Fibroblast of lung (primary cell): ENCODE measurements at places on chromosomes 6 and 20. TPM values are rescaled to one million over a fixed set of nuclear protein-coding genes. Genes with fewer than 3 reads are reported as not detected.
A peak's percentile ranks its signal among the peaks of the same experiment; 100 is the strongest.

Gene TBXT
- total RNA-seq, result not detected in 2 replicates

Gene TRERF1
- total RNA-seq, result 4.1 and 8.3 TPM in 2 replicates

Gene MEP1A
- total RNA-seq, result not detected in 2 replicates

Gene TINAG
- total RNA-seq, result not detected in 2 replicates

Gene HFE
- 6.4 and 18.3 TPM in 2 replicates for total RNA-seq

Gene LGSN
- total RNA-seq, result under 0.01 TPM in 1 of 2 replicates, not detected in the other

Gene LRFN2
- total RNA-seq, result not detected in 2 replicates

Gene ARMC12
- total RNA-seq, result 0.50 and 1.0 TPM in 2 replicates

Gene VWA7
- under 0.01 and 0.66 TPM in 2 replicates for total RNA-seq

Gene PXDC1
- 33.1 and 52.7 TPM in 2 replicates for total RNA-seq

Gene CRISP2
- not detected in 2 replicates for total RNA-seq

- no peak for DNase-seq
- H3K4me1 ChIP-seq, result no peaks in the 10 kb centered on the region
- H3K27me3 ChIP-seq, result peaks cover 2% of the 10 kb centered on the region
- no peaks in the 10 kb centered on the region for H3K36me3 ChIP-seq
- H3K4me3 ChIP-seq, result no peak overlapping the region
Measured at GRCh38 chr20:51044796-51045195, 21.9 kb upstream of the KCNG1 start.

- H3K36me3 ChIP-seq, result no peaks in the 10 kb centered on the region
- H3K27ac ChIP-seq, result no peak overlapping the region
- DNase-seq, result no peak
- H3K27me3 ChIP-seq, result no peaks in the 10 kb centered on the region
- H3K4me3 ChIP-seq, result no peak overlapping the region
- no peaks in the 10 kb centered on the region for H3K4me1 ChIP-seq
Measured at GRCh38 chr6:162857326-162857725, 129.6 kb downstream of the PACRG start.

DNA sequence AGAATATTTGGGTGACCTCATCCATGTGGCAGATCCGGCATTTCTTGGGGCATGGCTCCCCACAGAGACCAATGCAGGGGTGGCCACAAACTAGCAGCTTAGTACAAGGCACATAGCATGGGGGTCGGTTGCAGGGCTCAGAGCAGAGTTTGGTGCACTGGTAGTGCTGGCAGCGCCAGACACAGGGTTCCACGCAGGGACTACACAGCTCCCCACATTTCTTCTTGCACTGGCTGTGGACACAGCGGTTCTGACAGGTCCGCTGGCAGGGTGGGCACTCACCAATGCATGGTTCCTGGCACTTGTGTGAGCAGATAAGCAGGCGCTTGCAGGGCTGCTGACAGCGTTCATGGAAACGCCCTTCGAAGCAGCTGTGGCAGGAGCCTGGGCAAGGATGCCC lies 29.1 kb downstream of the DDX27 start:
- H3K27ac ChIP-seq, result no peak overlapping the region
- peaks cover 34% of the 10 kb centered on the region for H3K36me3 ChIP-seq
- DNase-seq, result no peak

DNA sequence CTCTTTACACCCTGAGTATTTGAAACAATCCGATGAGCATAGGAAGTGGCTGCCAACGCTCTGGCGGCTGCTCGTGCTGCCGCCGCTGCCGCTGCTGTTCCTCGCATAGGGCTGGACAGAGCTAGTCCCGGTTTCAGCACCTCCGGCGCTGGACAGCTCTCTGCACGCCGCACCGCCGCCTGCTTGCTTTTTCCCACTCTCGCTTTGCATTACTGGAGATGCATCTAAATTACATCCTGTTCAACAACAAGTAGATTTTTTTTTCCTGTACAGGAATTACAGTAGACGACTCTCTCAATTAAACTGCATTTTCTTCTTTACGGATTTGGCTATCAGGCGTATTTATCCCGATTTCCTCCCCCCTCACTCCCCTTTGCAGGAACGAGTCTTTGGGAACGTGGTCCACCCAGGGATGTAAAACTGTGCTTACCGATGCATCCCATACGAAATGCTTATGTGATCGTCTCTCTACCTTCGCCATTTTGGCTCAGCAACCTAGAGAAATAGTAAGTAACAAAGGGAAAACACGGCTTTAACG lies 563.8 kb downstream of the LMBRD1 start:
- peak; percentile 65 for DNase-seq
- H3K4me3 ChIP-seq, result no peak overlapping the region
- H3K27me3 ChIP-seq, result no peaks in the 10 kb centered on the region
- H3K36me3 ChIP-seq, result no peaks in the 10 kb centered on the region
- no peaks in the 10 kb centered on the region for H3K4me1 ChIP-seq

- no peak overlapping the region for H3K4me3 ChIP-seq
- H3K36me3 ChIP-seq, result no peaks in the 10 kb centered on the region
- H3K27ac ChIP-seq, result no peak overlapping the region
- no peak for DNase-seq
- H3K4me1 ChIP-seq, result no peaks in the 10 kb centered on the region
Measured at GRCh38 chr6:8858854-8859331, 423.5 kb upstream of the SLC35B3 start.

DNA sequence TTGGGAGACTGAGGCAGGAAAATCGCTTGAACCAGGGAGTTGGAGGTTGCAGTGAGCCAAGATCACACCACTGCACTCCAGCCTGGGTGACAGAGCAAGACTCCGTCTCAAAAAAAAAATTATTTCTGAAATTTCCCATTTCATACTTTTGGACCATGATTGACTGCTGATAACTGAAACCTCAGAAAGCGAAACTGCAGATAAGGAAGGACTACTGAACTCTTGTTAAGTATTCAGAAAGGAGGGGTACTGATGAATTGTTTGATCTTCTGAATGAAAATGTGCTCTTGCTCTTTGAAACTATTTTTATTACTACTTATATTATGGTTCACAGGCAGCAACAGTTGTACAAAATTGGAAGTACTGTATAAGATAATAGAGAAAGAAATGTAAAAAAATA lies 69.0 kb downstream of the HDGFL1 start:
- DNase-seq, result no peak
- no peaks in the 10 kb centered on the region for H3K27me3 ChIP-seq
- H3K27ac ChIP-seq, result no peak overlapping the region
- no peak overlapping the region for H3K4me3 ChIP-seq
- H3K4me1 ChIP-seq, result no peaks in the 10 kb centered on the region
- no peaks in the 10 kb centered on the region for H3K36me3 ChIP-seq

- H3K4me3 ChIP-seq, result no peak overlapping the region
- H3K27ac ChIP-seq, result no peak overlapping the region
- DNase-seq, result no peak
- H3K27me3 ChIP-seq, result no peaks in the 10 kb centered on the region
Measured at GRCh38 chr6:157493173-157493572, 112.2 kb downstream of the ZDHHC14 start.

- DNase-seq, result no peak
- no peak overlapping the region for H3K4me3 ChIP-seq
- H3K27ac ChIP-seq, result no peak overlapping the region
- no peaks in the 10 kb centered on the region for H3K36me3 ChIP-seq
Measured at GRCh38 chr20:52309181-52309580, 117.6 kb upstream of the ZFP64 start.

DNA sequence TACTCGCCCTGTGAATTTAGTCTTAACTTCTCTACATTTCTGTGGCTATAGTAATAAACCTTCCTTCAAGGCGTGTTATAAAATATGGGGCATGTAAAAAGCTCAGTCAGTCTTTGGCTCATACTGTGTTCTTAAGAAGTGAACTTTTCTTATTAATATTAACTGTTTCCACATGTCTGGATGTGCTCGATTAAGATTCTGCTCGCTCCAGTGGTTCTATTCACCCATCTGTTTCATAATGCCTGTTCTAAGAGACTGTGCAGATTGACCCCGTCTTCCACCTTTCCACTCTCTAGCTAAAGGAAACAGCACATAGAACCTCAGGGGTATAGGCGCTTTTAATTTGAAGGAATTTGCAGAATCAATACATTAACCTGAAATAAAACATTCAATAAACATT lies 99.9 kb downstream of the L3MBTL3 start:
- no peaks in the 10 kb centered on the region for H3K4me1 ChIP-seq
- H3K27ac ChIP-seq, result no peak overlapping the region
- H3K36me3 ChIP-seq, result no peaks in the 10 kb centered on the region
- DNase-seq, result no peak

GRCh38 chr6:34743625-34744293 lies 13.5 kb upstream of the SNRPC start:
- no peak for DNase-seq
- H3K4me3 ChIP-seq, result no peak overlapping the region
- H3K4me1 ChIP-seq, result no peaks in the 10 kb centered on the region
- no peaks in the 10 kb centered on the region for H3K36me3 ChIP-seq
- no peaks in the 10 kb centered on the region for H3K27me3 ChIP-seq

DNA sequence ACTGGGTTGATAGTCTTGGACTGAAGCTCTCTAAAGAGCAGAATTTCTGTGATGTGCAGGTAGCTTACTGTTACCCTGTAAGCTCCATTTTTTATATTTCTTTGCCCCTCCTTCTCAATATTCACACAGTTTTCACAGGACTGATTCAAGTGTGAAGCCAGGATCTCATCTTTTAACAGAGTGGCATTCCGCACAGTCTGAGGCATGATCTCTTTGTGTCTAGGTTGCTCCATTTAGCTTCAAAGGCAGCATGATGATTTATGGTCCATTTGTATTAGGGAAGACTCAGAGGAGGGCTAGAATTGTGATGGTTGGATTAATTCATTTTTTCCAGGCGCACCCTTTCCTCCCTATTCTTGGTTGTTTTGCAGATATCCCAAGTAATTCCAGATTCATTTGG lies 43.5 kb downstream of the CARMIL1 start:
- H3K4me1 ChIP-seq, result peaks cover 2% of the 10 kb centered on the region
- H3K27ac ChIP-seq, result no peak overlapping the region
- H3K27me3 ChIP-seq, result no peaks in the 10 kb centered on the region
- DNase-seq, result no peak
- no peak overlapping the region for H3K4me3 ChIP-seq
- no peaks in the 10 kb centered on the region for H3K36me3 ChIP-seq
